ENCODE measurements at places on chromosomes 7 and 10.

- DNase-seq, result no peak
Measured at GRCh38 chr7:147240468-147240867, 1123.9 kb downstream of the CNTNAP2 start.

- DNase-seq, result no peak
Measured at GRCh38 chr7:51046103-51046466, 263.4 kb upstream of the GRB10 start.

DNA sequence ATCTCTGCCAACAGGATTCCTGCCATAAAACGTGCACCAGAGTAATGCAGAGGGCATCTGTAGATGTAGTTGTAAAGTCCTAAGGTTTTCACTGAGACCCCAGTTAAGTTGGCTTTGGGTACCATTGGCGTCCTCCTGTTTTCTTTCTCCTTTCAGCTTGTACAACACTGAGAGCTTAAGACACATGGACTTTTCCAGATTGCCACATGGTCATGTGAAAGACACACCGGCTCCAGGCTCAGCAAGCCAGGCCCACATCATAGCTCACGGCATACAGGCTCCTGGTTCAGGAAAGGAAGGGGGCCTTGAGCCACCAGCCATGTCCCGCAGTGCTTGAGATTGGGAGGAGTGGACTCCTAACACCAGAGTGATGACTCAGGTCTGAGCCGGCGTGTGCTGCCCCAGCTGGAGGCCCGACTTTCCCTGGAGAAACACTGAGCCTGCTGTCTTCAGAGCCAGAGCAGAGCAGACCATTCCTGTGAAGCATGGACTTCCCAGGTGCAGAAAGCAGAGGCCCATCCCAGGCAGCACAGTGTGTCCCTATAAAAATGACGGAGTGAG lies 252.7 kb downstream of the PRPF18 start:
- no peak for DNase-seq

GRCh38 chr10:12334186-12334530 lies 15.2 kb upstream of the CAMK1D start:
- DNase-seq, result no peak

- DNase-seq, result no peak
Measured at GRCh38 chr10:6199131-6199733, 3.5 kb upstream of the PFKFB3 start.

GRCh38 chr7:70693321-70693685 lies 438.6 kb upstream of the GALNT17 start:
- no peak for DNase-seq
